Activated CD8-positive, alpha-beta memory T cell treated with anti-CD3 and anti-CD28 coated beads for 24 hours (primary cell): ENCODE measurements at places on chromosomes 6 and 20.

DNA sequence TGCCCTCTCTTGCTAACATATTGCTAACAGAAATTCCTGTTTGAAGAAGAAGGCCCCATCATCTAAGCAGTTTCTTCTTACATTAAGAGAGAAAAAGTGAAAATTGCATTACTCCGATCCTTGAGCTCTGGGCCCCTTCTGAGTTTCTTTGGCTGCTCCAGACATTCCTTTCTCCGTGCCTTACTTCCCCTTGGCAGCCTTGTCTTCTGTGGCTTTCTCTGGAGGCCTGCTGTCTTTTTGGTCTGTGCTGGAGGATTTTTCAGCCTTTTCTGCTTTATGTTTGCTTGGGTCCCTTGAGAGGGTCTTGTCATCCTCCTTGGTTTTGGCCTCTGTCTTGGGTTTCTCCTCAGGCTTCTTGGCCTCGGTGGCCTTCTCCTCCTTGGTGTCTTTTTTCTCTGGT is 378.8 kb upstream of the CHD6 start:
- DNase-seq, result no peak

DNA sequence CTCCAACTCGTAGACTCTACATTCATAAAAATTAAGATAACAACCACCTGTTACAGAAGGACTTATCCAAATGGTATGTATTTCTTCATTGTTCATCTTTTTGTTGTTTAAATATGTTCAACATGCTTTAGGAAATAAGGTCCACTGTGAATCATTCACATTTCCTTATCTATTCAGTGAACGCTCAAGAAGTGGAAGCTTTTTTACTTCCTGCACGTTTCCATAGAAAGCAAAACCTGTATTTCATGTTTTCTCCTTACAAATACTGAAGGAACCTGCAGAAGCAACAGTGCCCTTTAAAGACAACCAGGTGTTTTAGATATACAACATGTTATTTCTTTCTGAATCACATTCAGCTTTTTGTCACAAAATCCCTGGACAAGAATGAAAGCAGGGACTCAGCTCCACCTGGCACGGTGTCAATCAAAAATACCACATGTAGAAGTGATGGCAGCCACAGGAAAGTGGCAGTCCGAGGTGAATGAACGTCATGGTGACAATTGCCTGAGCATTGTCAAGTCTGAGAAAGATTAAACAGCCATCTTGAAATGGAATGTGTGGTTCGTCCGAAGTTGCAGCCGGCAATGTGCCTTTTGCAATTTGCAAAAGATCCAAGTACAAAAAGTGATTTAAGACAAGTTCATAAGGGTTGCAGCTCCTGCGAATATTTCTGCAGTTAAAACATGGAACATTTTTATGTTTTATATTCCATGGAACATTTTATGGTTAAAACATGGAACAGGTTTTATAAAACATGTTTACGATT is 66.7 kb upstream of the RIPOR2 start:
- DNase-seq, result no peak

DNA sequence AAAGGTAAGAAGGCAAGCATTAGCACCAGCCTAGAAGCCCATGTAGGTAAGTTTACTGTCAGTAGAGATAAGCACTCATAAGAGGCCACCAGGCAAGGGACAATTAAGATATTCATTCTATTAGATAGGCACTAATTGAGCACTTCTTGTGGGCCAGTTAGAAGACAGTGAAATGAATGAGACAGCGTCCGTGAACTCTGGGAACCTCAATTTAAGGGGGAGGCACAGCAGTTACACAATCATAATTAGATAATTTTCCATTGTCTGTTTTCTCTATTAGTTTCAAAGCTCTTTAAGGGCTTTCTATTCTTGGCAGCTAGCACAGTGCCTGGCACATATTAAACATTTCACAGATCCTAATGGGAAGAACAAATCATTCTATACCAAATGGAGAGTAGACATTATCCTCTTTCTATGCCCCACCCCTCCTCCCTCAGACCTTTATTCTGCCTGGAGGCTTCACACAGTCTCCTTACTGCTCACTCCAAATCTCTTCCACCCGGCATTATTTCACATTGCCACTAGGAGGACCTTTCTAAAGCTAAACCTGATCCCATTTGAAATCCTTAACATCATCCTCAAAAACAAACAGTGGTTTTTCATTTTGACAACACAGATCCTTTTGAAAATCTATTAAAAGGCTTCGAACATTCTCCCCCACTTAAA is 529.6 kb downstream of the ADGRB3 start:
- DNase-seq, result no peak

- peak; percentile 99 for DNase-seq
Observed at GRCh38 chr20:33993576-33994221, at the start of gene RALY. TSS of gene RALY (plus strand) at chr20:33993911. CDS start at chr20:34072075, 78,164 bp downstream.

DNA sequence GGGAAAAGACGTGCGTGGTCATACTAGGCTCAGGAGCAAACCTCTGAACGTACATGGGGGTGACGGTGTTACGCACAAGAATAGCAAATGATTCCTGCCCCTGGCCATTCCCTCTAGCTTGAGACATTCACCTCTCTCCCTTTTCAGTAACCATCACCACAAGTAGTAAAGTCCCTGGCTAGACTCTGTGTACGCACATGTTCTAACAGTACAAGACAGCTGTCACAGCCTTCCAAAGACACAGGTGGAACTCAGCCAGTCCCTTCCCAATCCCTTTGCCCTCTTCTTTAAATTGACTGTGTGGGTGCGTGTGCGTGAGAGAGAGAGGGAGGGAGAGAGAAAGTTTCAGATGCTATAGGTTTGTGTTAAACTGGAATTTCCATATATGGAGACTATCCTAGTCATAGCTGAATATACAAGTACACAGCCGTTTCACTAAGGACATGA is 67.3 kb downstream of the LY86 start:
- DNase-seq, result peak; percentile 73

DNA sequence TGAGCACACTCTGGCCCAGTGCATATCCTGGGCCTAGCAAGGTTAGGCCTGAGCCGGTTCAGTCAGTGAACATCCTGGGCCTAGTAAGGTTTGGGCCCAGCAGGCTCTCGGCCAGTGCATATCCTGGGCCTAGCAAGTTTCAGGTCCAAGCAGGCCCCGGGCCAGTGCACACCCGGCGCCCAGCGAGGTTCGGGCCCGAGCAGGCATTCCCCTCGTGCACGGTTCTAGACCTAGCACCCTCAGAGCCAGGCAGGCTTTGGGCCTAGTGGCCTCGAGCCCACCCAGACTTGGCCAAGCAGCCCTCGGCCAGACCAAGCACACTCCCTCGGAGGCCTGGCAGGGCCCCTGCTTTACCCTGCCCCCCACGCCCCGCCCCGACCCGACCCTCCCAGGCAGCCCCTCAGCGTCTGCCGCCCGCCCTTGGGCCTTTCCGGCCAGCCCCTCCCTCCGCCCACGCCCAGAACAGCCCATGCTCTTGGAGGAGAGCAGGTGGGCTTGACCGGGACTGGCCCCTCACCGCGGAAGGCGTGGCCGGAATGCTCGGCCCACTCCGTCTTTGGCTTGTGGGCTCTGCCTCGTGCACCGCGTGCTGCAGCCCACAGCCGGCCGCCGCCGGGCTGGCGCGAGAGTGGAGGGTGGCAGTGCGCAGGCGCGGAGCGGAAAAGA is at the start of gene CTCFL:
CTCFL (minus strand) TSS at position 630 of the 666 bp plus-strand sequence. CDS start 935 bp downstream, outside the sequence.
- no peak for DNase-seq

- no peak for DNase-seq
Observed at GRCh38 chr6:51200676-51201075, 382.0 kb downstream of the TFAP2B start.

- no peak for DNase-seq
Observed at GRCh38 chr20:9940329-9940728, 94.5 kb upstream of the ANKEF1 start.

GRCh38 chr6:111406200-111406721 is 76.8 kb downstream of the REV3L start:
- no peak for DNase-seq

DNA sequence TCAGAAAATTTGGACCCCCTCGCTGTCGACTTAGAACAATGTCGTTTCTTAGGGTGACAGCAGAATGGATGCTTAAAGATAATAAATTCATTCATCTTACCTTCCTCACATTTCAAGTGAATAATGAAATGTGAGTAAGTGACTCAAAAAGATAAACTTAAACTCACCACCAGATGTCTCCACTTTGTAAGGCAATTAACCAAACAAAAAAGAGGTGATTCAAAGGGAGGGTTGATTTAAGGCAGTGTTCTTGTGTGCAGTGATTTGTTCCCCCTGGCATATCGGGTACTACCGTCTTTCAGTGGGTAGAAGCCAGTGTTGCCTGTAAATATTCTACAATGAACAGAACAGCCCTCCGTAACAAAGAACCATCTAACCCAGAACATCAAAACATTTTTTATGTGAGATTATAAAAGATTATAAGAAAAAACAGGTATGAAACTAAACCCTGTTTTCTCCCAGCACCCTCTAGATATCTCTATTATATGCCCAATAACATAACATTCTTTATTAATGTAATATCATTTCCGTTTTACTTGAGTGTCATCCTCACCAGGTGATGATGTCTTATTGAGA is 589.7 kb downstream of the CBLN4 start:
- DNase-seq, result no peak

DNA sequence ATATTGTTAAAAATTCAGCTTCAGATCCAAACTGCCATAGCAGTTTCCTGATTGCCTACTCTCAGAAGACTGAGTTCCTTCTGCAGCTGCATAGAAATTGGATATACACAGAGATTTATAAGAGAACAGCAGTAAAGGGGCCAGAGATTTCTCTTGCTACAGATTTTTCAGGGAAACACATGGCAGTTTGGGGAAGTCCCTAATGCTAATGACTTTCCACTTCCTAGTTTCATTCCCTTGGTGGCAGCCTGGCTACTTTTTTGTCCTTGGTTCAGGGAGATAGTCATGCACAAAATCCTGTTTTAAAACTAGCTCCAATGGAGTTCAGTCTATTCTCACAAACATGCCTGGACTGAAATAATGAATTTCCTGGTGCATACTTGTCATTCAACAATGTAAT is 125.3 kb upstream of the PLCB4 start:
- DNase-seq, result no peak

DNA sequence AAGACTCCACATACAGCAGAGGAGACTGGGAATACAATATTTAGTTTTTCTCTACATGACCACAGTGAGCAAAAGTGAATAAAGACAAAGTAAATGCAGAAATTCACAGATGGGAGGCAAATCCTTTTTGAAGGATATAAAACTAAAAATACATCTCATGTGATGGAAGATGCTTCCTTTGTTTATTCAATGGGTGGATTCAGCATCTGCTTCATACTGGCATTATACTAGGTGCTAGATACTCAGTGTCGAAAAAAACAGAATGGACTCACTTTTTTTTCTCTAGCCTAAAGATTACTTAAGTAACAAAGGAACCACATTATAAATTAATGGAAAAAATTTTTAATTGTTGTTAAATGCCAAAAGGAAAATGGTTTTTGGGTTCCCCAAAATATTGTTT is 216.2 kb downstream of the TRDN start:
- DNase-seq, result no peak

- DNase-seq, result no peak
Observed at GRCh38 chr20:38195521-38195920, 30.5 kb upstream of the TGM2 start.

GRCh38 chr6:40077315-40077714 is 143.1 kb upstream of the MOCS1 start:
- DNase-seq, result no peak

- no peak for DNase-seq
Observed at GRCh38 chr6:45614488-45615285, 237.0 kb upstream of the SUPT3H start.

DNA sequence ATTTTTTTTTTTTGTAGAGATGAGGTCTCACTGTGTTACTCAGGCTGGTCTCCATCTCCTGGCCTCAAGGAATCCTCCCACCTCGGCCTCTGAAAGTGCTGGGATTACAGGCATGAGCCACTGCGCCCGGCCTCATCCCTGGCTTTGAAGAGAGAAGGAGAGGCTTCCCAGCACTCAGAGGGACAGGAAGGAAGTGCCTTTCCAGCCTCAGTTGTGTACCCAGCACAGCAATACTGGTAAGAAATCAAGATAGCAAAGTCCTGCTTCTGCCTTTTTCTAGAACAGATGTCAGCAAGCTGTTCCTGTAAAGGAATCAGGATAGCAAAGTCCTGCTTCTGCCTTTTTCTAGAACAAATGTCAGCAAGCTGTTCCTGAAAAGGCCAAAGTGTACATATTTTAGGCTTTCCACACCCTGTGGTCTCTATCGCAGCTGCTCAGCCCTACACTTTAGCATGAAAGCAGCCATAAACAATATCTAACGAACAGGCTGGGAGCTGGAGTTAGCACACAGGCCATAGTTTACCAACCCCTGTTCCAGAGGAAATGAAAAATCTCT is 6.3 kb upstream of the PLTP start:
- DNase-seq, result no peak

DNA sequence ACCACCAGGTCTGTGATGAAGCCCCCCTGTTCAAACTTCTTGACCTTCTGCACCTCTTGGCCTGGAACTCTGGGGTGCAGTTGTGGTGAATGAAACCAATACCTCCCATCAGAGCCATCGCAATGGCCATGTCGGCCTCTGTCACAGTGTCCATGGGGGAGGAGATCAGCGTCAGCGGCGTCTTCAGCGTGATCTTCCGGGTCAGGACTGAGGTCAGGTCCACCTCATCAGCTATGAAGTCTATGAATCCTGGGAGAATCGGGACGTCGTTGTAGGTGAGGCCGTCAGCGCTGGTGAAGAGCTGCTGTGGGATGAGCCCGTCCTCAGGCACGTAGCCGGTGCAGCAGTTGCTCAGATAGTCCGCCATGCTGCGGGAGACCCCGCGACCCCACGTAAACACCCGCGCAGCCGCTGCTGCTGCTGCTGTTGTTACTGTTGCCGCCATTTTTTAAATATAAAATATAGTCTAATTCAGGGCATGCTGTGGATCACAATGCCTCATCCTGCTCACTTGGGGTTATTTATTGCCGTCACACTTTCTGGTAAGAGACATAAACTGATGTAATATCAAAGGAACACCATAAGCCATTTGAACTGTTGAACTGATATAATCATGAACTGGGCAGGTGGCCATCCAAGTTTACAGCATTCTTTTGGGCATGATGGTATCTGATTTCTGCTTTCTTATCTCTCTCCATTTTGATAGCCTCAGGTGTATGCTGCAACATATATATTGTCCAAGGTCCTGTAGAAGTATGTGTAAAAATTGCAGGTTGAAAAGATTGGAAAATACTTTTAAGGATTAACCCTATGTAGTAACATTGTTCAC is 18.7 kb upstream of the RNF144B start:
- DNase-seq, result no peak

- DNase-seq, result no peak
Observed at GRCh38 chr6:24484657-24485323, 4.6 kb downstream of the GPLD1 start.
